ENCODE measurements at places on chromosomes 1 and 21.

- DNase-seq: no peak
Measured at GRCh38 chr21:38282921-38283320, 26.1 kb downstream of the KCNJ15 start.

DNA sequence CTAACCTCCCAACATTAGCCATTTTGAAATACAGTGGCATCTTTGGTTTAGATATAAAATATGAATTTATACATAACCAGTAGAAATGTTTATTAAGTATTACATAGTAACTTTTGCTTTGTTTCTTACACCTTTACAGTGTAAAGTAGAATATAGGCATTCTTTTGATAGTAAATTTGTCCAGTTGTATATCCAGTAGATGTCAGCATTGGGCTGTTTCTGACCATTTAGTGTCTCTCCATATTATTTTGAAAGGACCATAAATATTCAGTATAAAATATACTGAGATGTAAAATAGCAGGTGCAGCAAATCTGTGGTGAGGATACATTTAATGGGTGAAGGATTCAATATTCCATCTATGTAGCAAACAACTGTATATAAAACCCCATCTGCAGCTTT, 115.8 kb upstream of the ZRANB2 start:
- DNase-seq: no peak

DNA sequence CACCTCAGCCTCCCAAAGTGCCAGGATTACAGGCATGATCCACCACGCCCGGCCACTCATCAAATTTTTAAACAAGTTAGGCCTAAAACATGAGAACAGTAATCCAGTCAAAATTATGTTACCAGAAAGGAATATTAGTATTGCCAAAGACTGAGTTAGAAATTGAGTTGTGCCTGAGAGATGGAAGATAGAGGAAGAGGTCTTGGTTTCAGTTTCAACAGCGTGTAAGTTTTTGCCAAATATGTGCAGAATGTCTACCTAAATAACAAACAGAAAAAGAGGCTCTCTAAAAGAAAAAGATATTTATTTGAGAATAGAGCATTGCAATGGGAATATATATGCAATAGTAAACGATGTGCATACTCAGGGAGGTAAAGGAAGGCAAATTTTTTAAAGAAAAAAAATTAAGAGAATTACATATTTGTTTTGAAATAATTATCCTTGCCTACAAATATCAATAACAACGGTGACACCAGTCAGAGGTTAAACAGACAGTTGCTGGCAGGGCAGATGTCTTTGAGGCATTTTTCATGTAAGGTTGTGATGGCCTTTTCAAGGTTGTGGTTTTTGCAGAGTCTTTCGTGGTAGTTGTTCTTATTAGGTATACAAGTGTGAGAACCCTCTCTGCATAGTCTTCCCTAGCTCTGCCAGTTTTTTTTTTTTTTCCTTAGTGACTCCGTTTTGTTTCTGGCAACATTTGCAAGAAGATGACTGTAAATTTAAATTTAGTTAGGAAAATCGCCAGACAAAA, 2.2 kb upstream of the CD1B start:
- DNase-seq: no peak

DNA sequence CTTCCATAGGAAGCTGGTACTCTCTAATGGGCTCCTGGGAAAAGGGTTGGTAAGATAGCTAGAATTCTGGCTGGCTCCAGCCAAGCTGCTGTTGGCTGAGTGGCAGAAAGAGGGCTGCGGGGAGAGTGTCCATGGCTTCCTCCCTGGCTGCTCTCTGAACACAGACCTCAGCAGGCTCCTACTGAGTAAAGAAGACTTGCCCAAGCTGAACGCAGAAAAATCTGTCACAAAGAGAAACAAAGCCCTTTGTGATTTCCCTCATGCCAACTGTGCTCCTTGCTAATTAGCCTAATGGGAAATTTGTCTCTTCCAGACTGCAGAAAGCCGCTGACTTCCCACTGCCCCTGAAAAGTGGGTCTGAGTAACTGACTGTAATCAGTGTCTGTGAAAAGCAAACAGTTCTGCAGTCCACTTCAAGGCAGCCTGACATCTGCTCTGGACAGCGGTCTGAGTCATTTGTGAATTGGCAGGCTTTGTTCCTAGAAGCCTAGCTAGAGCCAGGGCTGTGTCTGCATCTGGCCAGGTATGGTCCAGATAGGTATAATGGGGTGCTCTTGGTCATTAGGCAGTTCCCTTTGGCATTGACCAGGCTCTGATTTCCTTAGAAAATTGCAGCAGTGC, 282.8 kb downstream of the ZNF648 start:
- no peak for DNase-seq

DNA sequence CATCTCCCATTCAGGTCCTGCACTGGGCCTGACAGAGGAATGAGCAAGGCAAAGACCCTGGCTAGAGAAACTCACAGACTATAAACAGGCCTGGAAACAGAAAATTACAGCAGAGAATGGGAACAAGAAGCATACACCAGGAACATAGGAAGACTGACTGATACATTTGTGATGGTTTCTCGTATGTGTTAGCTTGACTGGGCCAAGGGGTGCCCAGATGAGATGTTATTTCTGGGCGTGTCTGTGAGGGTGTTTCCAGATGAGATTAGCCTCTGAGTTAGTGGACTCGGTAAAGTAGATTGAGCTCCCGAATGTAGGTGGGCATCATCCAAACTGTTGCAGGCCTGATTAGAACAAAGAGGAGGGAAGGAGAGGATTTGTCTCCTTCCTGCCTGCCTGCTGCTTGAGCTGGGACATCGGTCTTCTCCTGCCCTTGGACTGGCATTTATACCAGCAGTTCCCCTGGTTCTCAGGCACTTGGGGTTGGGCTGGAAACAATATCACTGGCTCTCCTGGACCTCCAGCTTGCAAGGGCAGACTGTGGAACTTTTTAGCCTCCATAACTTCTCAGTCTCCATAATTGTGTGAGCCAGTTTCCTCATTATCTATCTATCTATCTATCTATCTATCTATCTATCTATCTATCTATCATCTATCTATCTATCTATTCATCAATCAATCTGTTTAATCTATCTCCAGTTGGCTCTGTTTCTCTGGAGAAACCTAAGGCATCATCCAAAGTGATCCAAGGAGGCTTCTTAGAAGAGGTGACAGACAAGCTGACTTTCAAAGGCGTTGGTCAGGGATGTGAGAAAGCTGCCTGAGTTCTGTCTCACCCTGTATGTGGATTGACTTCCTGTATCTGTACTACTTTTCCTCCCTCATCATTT, 9.7 kb upstream of the FOXO6 start:
- no peak for DNase-seq

DNA sequence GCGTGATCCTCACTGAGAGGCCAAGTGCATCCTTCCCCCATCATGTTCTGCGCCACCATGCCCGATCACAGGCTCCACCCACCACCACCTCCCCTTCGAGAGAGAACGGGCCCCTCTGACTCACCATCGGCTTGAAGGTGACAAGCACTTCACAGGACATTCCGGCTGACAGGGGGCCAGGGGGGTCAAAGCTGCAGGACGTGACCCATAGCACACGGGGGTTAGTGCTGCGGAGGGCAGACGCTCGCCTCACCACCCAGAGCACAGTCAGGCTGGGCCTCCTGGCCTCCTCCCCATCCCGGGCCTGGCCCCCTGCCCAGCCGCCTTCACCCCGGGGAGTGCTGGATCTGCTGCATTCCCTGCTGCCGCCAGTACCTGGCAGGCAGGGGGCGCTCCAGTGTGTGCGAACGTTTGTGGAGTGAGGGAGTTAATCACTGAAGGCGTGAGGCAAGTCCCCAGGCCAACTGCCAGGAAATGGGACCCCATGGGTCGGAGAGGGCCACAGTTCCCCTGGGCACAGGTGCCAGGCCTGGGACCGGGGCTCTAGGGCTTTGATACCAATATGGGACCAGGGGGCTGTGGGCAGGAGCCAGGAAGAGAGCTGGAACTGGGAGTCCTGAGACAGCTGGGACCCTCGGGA, 40.9 kb upstream of the TMEM52 start:
- peak; percentile 48 for DNase-seq

DNA sequence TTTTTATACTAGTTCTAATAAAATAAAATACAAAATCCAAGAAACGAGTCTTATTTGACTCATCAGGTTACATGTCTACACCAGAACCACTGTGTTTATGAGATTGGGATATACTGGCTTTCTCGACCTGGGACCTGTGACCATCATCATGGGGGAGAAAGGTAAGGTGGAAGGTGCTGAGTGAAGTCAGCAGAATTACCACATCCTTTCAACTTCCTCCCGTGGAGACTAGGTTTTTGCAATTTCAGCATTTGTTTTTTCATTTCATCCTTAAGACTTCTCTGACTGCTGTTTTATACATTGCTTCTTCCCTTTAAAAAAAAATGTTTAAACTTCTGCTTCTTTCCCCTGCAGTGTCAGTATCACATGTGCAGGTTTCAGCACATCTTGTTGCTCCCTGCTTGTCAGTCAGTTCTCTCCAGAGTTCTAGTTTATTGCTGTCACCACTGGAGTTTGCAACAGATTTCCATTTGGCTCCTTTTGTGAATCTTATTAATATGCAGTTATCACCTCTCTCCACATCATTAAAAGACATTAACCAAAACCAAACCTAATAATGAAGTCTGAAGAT, 60.4 kb upstream of the HAO2 start:
- no peak for DNase-seq

GRCh38 chr1:77168358-77168757, 50.9 kb downstream of the PIGK start:
- no peak for DNase-seq

- no peak for DNase-seq
Measured at GRCh38 chr1:219533280-219533679, 79.6 kb downstream of the ZC3H11B start.

- no peak for DNase-seq
Measured at GRCh38 chr1:84366786-84367185, 31.5 kb upstream of the DNASE2B start.

- DNase-seq: peak; percentile 71
Measured at GRCh38 chr1:2555634-2556276, 416 bp upstream of the TNFRSF14 start.

DNA sequence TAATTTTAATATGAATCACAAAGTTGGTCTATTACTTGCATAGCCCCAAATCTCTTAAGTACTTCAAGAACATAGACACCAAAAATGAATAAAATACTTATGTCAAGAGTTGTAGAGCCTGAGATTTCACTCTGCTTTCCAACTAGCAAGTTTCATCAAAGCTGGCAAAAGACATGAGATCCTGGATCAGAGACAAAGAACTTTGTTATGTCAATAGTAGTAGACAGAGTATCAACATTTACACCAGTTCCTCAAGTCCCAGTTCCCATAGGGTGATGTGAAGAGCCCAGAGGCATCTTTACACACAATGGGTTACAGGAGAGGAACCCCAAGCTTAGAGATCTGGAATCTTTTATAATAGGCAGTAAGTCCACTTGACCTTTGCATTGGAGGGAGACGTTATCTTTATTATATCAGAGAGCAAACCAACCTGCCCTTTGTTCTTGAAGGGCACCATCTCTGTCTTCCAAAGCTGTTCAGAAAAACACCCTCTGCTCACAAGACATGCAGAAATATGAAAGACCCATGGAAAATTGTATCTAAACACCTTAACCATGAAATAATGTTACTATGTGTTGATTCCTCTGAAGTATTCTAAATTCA, 174.4 kb upstream of the GALNT2 start:
- DNase-seq: no peak

- no peak for DNase-seq
Measured at GRCh38 chr1:176754676-176755075, 291.7 kb downstream of the PAPPA2 start.

GRCh38 chr1:100894603-100895539, at the start of gene EXTL2:
TSS of gene EXTL2 (minus strand) at chr1:100894842. CDS start at chr1:100888757, 6,085 bp downstream.
- DNase-seq: peak; percentile 33

DNA sequence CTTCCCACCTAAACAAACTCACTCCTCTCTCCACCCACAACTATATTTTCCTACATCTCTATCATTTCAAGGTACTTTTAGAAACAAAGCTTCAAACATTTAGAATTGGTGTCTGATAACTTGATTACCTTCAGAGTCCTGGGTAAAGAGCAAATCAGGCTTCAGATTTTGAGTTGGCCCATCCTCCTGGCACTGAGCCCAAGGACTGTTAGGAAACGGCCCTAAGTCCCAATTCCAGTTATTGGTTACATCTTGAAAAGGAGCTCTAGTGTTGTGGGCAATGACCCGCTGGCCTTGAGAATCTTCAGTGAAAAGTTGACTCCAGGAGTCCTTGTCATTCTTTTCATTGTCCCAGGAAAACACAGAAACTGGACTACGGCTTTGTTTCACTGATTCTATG, 15.1 kb downstream of the MTFR1L start:
- no peak for DNase-seq

- DNase-seq: no peak
Measured at GRCh38 chr1:233587958-233588799, 25.7 kb upstream of the KCNK1 start.

DNA sequence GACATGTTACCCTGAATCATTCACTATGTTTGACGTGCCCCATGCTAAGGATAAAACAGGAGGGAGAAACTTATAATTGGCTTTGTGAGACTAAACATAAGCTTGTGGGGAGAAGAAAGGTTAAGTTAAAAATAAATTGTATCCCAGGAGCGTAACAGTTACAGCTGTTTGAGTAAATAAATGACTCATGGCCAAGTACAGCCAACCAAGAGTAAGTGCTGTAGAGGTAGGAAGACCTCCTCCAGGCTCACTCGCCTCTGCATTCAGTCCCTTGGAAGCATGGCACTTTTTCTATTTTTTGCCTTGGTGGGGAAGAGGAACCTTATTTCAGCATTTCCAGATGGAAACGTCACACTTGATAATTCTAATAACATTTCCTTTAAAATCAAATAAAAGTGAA, 116.5 kb downstream of the ZP4 start:
- DNase-seq: no peak

GRCh38 chr1:183873642-183874041, 68.7 kb downstream of the RGL1 start:
- peak; percentile 19 for DNase-seq

DNA sequence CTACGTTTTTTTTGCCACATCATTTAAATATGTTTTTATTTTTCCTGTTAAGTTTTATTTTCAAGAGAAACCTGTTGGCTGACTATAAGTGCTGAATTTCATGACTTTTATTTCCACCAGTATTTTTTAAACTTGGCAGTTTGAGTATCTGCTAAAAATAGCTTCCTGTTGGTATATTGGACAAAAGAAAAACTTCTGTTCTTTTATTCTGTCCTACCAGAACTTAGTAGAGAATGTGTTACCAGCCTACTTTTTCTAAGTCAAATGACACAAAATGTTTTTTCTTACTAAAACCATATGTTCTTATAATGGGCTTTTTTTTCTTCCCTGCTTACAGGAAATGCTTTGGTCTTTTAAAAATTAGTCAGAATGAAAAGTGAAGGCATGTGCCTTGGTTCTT, 7.6 kb downstream of the DR1 start:
- DNase-seq: no peak

- no peak for DNase-seq
Measured at GRCh38 chr1:15618077-15618654, 908 bp downstream of the DDI2 start.

- DNase-seq: no peak
Measured at GRCh38 chr1:214281720-214282629, 1.0 kb downstream of the SMYD2 start.

- DNase-seq: peak; percentile 22
Measured at GRCh38 chr1:212162635-212163034, 122.6 kb upstream of the PPP2R5A start.

- no peak for DNase-seq
Measured at GRCh38 chr1:14949270-14949835, 204.2 kb upstream of the TMEM51 start.

Data from CD4-positive, alpha-beta T cell treated with Interleukin-6 at 100 ng/mL for 8 hours (primary cell).